Globus pallidus (tissue), 1 donor: ENCODE measurements at places on chromosomes 2 and 18.

GRCh38 chr2:196798980-196799379, 503 bp downstream of the GTF3C3 start:
- no peak for DNase-seq

DNA sequence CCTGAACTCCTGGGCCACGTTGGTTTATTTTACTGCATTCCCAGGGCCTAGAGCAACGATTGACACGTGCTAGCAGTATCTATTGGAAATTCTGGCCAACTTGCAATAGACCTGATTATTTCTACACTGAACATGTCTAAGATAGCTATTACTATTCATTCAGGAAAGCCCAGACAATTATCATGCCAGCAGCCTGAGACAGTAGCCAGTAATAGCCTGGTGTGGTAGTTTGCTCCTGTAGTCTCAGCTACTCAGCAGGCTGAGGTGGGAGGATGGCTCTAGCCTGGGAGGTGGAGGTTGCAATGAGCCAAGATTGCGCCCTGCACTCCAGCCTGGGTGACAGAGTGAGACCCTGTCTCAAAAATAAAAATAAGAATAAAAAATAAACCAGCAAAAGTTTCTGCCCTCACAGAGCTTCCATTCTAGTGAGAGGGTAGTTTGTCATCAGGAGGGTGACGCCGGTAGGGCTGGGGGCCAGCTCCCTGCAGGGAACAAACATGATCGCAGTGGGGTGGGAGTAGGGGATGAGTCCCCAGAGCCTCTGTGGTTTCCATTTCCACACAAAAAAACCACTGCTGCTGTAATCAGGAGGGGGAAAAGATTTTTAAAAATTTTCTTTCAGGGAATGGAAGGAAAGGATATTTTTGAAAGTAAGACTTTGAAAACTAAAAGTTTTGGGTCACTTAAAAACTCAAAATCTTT, 4.3 kb downstream of the CASP8 start:
- DNase-seq: no peak

GRCh38 chr2:46327627-46328026, 30.4 kb downstream of the EPAS1 start:
- DNase-seq: no peak

DNA sequence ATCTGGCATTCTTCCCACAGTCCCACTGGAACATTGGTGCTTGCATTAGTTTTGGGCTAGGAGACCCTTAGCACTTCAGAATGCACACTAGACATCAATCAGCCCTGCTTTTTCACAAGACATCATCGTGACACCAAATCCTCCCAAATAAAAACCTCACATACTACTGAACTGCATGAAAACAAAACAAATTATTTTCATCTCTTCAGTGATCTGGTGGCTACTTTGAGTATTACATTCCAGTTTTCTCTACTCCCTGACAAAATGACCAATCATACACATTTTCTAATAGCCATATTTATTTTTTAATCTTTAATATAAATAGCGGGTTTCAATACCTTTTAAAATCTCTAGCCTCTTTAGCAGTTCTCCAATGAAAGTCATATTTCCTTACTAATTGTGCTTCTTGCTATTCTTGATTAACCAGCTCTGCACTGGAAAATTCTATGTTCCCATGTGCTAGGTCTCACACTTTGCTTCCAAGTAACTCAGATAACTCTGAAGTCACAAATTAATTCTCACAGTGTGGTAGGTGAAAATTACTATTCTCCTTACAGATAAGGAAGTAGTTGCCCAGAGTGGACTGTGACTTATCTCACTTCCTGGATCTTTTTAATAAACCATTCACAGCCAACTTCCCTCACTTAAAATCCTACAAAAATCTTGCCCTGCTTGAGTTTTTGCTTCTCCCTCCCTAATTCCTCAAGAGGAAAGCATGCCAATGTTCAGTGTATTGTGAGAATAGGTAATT, 82.5 kb upstream of the EPB41L3 start:
- no peak for DNase-seq

GRCh38 chr2:191713837-191714236, 35.9 kb downstream of the NABP1 start:
- no peak for DNase-seq

GRCh38 chr2:42639340-42640077, 71.1 kb downstream of the MTA3 start:
- DNase-seq: no peak

DNA sequence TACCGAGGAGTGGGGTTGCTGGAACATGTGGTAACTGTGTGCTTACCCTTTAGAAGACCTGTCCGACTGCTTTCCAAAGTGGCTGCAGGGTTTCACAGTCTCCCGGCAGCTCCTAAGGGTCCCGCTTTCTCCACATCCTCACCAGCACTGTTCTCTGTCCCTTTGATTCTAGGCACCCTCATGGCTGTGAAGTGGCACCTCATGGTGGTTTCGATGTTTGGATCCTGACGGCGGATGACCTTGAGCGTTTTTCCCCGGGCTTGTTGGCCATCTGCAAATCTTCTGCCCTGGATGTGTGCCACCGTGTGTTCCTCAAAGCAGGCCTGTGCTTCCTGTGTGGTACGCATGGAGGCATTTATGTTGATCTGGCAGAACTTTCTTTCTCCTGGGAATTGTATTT, 292.5 kb upstream of the HDAC4 start:
- no peak for DNase-seq

DNA sequence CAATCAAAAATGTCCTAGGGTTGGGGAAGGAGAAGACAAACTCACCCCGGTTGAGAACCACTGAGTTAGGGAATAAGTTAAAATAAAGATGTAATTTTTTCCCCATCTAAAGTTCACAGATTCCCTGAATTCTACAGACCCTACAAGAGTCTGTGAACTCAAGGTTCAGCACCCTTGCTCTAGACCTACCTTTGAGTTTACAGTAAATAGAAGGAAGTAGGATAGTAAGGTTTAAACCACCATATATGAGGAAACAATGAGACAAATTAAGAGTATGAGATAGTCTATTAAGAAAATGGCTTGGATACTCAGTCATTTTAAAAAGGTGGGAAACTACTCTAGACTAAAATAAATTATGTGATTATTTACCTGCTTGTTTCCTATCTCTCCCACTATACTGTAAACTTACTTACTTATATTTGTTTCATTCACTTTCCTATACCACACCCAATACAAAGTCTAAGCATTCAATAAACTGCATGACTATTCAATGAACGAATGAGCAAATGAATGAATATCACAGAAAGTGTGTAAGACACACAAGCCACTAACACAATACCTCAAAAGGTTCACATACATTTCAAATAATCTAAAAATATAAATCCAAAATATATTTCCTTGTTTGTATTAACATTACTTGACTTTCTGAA, 13.4 kb downstream of the VPS54 start:
- DNase-seq: no peak

- no peak for DNase-seq
Observed at GRCh38 chr2:234967201-234967869, 15.5 kb downstream of the SH3BP4 start.

GRCh38 chr18:53234610-53235009, 894.6 kb downstream of the DCC start:
- no peak for DNase-seq

DNA sequence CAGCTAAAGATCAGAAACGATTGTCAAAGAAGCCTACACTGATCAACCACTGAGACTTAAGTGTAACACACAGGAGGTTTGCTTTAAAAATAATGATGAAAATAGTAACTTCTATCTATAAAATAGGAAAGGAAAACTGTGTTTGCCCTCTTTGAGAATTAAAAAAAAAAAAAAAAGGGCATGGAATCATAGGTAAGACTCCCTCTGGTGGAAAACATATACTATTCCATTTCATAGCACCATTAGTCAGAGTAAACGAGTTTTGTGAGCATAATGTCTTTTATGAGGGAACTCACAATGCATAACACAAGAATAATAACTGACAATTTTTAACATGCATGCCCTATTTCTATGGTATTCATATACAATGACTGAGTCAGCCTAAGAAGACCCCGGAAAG, 36.3 kb downstream of the SLC35F5 start:
- DNase-seq: no peak
